Mucosa of gallbladder (tissue), 1 donor: ENCODE measurements at places on chromosomes 2 and 18.

DNA sequence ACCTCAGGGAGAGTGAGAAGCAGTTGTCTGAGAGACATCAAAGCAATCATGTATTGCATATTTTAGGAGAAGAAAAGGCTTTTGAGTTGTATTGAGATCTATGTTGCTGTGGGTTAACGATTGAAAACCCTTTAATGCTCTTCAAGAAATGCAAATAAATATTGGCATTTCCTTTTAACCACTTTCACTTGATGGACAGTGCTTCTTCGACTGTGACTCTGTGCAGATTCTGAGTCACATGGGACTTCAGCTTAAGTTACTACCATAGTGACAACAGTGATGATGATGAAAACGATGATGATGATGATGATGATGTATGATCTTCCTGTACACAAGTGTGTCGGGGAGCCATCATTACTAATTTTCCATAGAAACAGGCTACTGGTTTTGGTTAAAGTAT is 181.8 kb downstream of the AKAIN1 start:
- DNase-seq, result no peak

- DNase-seq, result no peak
These were observed 41.1 kb downstream of the STAT1 start for GRCh38 chr2:190972846-190973245.

DNA sequence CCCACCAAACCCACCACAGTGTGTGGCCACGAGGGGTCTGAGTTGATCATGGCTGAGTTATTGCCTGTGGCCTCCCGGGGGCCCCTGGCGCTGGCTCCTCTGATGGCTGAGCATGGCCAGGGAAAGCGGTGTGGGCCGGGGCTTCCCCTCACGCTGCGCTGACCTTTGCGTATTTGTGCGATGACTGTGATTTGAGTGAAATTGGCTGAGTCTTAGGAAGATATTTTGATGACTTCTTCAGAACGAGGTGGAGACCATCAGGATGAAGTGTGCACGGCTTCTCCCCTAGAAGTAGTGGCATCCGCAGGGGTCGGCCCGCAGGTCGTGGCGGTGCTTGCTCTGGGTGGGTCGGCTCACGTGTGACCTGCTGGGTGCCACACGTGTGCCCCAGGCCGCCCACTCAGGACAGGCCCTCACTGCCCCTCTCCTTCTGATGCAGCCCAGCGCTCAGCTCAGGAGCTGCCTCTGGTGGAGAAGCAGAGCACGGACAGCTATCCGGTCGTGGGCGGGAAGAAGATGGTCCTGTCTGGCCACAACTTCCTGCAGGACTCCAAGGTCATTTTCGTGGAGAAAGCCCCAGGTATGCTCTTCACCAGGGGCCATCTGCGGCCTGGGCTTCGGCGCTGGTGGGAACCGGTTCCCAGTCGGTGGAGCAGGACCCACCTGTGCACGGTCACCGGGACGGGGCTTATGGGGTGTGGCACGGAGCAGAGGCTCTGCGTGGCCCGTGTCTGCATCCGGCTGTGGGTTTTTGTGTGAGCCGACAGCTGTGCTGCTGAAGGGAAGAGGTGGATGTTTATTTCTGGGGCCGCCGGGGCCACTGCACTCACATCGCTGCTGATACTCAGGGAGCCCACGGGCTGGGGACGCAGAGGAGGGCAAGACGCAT is 55.8 kb downstream of the NFATC1 start:
- DNase-seq, result no peak

DNA sequence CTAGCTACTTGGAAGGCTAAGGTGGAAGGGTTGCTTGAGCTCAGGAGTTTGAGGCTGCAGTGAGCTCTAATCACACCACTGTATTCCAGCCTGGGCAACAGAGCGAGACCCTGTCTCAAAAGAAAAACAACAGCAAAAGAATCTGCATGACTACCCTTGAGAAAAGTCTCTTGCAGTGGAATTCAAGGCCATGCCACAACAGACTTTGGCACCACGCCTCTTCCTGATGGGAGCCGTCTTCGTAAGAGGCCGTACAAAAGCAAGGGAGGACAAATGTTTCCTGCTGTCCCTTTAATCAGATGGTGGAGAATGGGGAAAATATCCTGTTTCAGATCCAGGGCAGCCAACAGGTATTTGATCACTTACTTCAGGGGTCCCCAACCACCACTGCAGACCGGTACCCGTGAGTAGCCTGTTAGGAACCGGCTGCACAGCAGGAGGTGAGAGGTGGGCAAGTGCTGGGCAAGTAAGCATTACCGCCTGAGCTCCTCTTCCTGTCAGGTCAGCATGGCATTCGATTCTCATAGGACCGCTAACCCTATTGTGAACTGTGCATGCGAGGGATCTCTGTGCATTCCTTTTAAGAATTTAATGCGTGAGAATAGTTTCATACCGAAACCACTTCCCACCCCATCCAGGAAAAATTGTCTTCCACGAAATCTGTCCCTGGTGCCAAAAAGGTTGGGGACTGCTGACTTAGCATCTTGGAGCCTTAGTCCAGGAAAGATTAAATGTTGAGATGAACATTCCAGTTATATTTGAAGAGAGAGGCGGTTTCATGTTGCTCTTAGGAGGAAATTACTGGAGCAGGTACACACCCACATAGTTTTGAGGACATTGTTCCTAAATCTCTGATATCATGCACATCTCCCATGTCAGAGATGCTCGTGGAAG is 94.4 kb upstream of the XPO1 start:
- DNase-seq, result peak; percentile 18

DNA sequence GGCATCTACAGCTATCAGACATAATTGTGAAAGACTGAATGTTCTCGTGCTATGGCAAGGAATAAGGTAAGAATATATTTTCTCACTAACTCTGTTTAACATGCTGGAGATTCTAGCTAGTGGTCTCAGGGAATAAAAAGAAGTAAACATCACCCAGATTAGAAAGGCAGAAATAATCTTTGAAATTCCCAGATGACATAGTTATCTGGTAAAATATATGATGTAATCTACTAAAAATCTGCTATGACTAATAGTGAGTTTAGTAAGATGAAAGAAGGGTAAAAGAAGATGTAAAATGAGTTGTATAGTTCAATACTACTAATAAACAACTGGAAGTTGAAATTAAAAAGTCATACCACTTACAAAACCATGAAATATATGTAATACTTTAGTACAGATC is 134.2 kb downstream of the DSC3 start:
- DNase-seq, result no peak

- no peak for DNase-seq
These were observed 484.1 kb downstream of the FBXO15 start for GRCh38 chr18:73663581-73663980.
